Omental fat pad (tissue), 4 donors: ENCODE measurements at places on chromosomes 5 and 9. TPM values are rescaled to one million over a fixed set of nuclear protein-coding genes. Genes with fewer than 3 reads are reported as not detected.

Gene MARCOL
- not detected for total RNA-seq

Gene ITGA2
- 1.1 TPM for total RNA-seq

Gene ZNF618
- 8.8 TPM for total RNA-seq

Gene ANXA2R
- 3.3 TPM for total RNA-seq

Gene IFNB1
- not detected for total RNA-seq

Gene HAPLN1
- total RNA-seq: not detected

Gene MAMDC2
- 19.2 TPM for total RNA-seq

DNA sequence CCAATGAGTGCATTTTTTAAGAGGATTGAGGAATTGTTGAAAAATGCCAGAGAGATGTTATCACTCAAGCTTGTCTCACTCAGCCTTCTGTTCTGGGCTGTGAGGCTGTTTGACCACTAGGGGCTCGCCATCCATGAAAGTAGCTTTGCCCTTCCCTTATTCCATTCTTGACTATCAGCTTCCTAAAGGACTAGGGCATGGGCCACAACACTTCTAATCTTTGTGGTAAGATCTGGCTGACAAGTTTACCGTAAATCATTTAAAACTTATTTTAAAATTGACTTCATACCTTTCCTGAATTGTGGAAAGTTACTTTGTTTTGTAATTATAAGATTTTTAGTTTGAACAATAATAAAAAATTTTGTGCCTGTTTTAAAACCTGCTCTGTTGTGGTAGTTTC, 49.5 kb downstream of the TJP2 start:
- no peak for DNase-seq

GRCh38 chr5:175444905-175445456, 999 bp upstream of the DRD1 start:
- DNase-seq: no peak

- DNase-seq: no peak
Measured at GRCh38 chr9:93417538-93417937, 33.9 kb upstream of the FAM120A start.

- DNase-seq: no peak
Measured at GRCh38 chr5:68683632-68684036, 410.2 kb upstream of the SLC30A5 start.

DNA sequence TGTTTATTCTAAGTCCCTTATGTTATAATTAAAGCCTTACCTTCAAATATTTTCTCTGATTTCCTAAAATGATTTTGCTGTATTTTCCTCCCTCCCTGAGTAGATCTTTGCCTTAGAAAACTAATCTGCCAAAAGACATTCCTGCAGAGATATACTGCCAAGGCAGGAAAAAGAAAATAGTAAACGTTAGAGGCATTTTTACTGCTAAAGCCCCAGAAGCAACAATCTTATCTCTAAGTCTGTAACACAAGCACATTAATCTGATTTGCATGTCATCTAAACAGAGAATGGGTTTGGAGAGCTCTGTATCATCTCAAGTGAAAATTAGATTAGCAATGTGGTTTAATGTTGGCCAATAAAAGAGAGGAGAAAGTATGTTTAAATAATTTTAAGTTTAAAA, 847.7 kb downstream of the MAT2B start:
- no peak for DNase-seq

DNA sequence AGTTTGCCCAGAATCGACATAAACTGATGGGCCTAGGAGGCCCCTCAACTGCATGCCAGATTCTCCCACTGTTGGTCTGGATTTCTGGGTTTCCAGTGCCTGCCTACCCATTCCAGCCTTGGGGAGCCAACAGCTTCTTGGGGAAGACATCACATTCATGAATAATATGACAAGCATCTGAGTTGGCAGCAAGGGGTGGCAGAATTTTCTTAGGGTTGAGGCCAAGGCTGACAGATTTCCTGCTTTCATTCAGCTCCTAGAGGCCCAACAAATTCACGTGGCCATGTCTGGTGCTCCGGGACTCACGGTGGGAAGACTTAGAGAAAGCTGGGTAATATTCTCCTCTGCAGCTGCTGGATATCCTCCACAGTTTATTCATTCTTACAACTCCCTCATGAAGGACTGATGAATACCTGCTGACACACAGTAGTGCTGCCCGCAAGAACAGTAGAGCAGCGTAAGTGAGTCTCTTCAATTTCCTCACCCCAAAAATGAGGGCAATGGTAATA, 305.0 kb upstream of the TNC start:
- DNase-seq: no peak
